Activated naive CD4-positive, alpha-beta T cell (primary cell): ENCODE measurements at places on chromosomes 6 and 20.

DNA sequence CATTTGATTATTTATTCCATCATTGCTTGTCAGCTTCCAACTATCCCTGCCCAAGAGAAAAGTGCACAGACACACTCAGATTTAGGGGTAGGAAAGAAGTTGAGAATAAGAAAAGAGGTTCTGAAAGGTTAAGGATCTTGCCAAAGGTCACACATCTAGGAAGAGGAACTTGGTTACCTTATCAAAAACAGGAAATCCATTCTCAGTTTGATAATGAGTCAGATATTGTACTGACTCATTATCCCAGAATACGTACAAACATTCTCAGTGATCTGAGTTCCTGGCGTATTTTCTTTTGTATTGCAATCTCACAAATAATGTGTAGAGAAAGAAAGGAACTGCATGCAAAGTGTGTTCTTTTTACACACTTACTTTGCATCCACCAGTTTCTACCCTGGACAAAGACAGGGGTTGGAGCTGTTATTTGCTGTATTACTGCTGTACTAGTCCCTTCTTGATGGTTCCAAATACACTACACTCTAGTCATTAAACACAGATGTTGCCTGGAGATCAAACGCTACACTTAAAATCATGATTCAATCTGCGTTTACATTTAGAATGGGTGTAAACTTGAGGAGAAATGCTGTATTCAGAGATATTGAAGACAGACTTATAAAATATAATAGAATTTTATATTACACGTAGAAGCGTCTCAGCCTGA, 545.7 kb downstream of the PRKN start:
- DNase-seq: no peak

DNA sequence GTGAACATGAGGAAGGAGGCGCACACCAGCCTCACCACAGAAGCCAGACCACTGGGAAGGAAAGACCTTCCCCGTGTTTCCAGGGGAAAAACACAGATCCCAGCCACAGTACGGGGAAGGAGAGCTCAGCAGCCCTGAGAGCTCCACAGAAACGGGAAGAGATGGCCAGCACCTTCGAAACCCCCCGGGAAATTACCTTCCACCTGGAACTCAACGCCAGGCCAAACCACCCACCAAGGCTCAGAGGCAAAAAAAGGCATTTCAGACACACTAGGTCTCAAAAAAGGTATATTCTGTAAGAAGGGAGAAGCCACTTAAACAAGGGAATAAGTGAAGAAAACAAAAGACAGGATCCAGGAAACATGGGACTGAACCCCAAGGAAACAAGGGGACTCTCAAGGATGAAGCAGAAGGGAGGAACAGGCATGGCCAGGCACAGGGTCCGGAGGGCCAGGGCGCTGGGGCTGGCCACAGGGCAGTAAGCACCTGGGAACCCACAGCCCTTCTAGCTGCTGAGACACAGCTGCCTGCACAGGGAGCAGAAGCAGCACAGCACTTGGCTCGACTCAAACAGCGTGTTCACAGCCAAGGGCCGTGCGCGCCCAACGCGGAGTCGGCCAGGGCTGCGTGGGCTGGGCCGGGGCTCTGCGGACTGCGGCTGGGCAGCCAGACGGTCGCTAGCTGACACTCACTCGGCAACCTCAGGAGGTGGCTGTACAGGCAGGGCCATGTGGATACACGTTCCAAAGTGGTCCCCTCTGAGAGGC, 44.6 kb downstream of the TAF4 start:
- DNase-seq: no peak

GRCh38 chr6:36319821-36320220, 16.9 kb downstream of the BNIP5 start:
- no peak for DNase-seq

- no peak for DNase-seq
Measured at GRCh38 chr6:133610971-133611370, 277.9 kb upstream of the TCF21 start.

- DNase-seq: no peak
Measured at GRCh38 chr6:69624944-69625343, 171.9 kb downstream of the LMBRD1 start.

- no peak for DNase-seq
Measured at GRCh38 chr6:161033667-161034066, 42.1 kb downstream of the MAP3K4 start.
